Lung (tissue), 17 donors: ENCODE measurements at places on chromosomes 6 and 20. TPM values are rescaled to one million over a fixed set of nuclear protein-coding genes. Genes with fewer than 3 reads are reported as not detected.

- no peak for DNase-seq
These were observed 579.9 kb downstream of the BMP2 start for GRCh38 chr20:7347409-7347808.

The SLC22A7 gene
- total RNA-seq = not detected

The TSHZ2 gene
- total RNA-seq = 5.6 TPM

DNA sequence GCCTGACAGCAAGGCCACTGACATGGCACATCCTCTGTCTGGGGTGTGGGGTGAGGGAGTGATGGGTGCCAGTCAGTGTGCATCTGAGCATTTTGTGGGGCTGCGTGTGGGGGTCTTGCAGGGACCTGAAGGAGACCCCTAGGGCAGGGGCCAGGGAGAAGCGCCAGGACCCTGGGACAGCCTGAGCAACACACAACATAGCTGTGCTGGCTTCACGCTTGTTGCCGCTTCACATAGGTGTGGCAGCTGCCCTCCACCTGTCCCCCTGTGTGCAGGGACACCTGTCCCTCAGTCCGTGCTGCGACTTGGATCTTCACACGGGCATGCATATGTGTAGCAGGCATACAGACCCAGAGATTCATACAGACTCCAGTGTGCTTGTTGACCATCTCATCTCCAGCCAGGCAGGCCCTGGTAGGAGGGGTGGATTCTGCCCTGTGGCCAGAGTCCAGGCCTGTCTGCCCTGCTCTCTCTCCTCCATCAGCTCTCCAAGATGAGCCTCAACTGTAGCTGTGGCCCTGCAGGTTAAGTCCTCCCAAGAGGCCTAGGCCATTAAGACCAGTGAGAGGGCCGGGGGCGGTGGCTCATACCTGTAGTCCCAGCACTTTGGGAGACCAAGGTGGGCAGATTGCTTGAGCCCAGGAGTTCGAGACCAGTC, 3.2 kb upstream of the NPBWR2 start:
- no peak for DNase-seq

- no peak for DNase-seq
These were observed 864.2 kb downstream of the KIF16B start for GRCh38 chr20:15708984-15709598.
